ENCODE measurements at places on chromosomes 13 and 19.
A peak's percentile ranks its signal among the peaks of the same experiment; 100 is the strongest.

DNA sequence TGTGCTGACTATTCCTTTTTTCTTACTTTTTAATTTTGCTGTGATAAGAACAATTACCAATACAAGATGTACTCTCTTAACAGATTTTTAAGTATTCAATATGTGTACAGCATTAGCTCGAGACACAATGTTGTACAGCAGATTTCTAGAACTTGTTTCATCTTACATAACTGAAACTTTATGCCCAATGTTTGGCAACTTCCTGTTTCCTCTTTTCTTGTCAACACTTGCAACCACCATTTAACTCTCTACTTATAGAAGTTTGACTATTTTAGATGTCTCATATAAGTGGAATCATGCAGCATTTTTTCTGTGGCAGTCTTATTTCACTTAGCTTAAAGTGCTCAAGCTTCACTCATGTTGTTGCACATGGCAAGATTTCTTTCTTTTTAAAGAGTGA lies 1426.8 kb downstream of the SLITRK5 start:
- DNase-seq, result no peak

- no peak for DNase-seq
Measured at GRCh38 chr19:29439688-29440550, 85.9 kb upstream of the VSTM2B start.

DNA sequence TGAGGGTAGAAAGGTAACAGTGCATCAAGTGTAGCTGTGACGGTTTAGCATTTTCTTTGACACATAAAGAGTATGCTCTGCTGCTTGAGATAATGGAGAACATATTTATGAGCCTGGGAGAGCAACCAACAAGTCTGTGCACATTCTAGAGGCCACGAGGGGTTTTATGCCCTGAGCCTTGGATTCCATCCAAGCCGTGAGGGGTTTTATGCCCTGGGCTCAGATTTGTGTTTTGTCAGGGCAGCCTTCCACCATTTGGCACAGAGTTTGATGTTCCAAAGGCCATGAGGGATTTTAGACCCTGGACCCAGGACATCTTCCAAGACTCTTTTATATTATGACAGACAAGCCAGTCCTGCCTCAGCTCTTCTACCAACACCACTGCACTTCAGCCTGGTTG lies 106.4 kb downstream of the ZNF486 start:
- no peak for DNase-seq

DNA sequence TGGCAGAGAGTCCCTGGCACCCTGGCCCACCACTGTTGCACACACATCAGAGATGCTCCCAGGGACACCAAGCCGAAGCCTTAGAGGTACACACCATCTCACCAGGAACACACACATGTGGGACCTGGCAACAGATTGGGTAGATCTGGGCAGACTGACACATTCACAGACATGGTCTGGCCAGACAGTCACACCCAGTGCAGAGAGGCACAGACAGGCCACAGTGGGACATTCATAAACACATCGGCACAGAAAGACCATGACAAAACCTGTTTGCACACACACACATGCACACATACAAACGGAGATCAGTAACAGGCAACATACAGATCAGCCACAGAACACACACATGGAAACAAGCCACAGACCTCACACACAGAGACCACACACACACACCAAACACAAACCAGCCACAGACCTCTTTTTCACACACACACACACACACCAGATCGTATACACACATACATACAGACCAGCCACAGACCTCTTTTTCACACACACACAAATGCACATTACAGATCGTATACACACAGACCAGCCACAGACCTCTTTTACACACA lies 6.3 kb upstream of the JUNB start:
- DNase-seq, result no peak

DNA sequence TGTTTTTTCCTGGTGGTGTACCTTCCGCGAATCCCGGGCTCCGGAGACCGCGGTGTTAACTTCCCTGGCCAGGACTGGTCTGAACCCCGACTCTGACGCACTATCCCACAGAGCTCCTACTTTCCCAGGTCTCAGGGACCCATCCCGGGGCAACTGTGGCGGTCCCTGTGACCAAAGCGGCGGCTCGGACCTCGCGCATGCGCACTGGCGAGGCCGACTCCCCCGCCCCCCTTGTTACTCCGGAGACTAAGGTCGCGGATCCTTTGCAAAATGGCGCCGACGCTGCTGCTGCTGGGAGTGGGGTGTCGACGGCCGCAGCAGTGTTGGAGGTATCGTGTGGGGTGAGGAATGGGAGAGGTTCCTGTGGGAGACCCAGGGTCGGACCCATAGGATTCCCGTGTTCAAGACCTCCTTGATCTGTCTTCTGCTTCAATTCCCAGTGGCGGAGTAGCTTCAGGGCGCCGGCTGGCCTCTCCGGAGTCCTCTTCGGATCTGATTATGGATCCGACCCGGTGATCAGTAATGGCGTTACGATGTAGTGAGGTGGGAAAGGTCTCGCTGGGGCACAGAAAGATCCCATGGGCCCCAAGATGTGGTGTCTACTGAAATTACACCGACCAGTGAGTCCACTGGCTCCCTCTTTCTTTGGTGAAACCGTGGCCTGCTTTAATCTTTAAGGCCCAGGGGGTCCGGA lies 66.6 kb upstream of the ZNF527 start:
- no peak for DNase-seq

GRCh38 chr19:52366414-52366824 lies 3.3 kb upstream of the ZNF880 start:
- no peak for DNase-seq

- no peak for DNase-seq
Measured at GRCh38 chr19:50244695-50245094, 41.3 kb downstream of the MYH14 start.

- peak; percentile 67 for DNase-seq
Measured at GRCh38 chr19:54431255-54431838, 16.1 kb downstream of the TTYH1 start.

GRCh38 chr19:14146789-14147216 lies 10.4 kb upstream of the ASF1B start:
- DNase-seq, result no peak

DNA sequence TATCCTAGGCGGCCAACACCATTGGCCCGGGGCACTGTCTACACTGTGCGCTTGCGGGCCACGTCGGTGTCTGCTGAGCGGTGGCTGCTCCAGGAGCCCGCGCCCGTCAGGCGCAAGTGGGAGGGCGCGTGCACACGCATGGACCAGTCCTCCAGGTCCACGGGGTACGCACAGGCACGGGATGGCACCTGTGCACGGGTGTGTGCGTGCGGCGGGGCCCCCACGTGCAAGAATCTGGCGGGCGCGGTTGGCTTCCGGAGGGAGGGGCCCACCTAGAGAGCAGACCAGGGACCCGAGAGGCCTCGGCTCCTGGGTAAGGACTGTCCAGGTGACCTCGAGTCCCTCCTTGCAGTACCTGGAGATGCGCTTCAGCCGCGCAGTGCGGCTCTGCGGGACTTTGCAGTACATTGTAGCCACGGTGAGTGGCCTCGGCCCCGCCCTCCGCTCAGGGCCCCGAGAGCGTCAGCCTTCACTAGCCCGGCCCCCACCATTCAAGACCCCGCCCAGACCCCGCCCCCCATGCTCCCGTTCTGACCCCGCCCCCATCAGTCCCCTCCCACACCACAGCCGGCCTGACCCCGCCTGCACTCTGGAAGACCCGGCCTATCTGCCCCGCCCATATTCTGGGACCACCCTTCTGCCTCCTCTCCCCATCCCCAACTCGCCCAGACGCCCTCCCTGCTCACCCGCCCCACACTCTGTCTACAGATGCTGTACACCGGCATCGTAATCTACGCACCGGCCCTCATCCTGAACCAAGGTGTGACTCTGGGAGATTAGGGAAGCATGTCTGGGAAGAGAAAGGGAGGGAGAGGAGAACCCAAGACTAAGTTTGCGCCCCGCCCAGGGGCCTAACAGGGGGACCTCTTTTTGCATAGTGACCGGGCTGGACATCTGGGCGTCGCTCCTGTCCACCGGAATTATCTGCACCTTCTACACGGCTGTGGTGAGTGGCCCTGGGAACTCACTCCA lies 2.3 kb downstream of the SLC5A5 start:
- no peak for DNase-seq

DNA sequence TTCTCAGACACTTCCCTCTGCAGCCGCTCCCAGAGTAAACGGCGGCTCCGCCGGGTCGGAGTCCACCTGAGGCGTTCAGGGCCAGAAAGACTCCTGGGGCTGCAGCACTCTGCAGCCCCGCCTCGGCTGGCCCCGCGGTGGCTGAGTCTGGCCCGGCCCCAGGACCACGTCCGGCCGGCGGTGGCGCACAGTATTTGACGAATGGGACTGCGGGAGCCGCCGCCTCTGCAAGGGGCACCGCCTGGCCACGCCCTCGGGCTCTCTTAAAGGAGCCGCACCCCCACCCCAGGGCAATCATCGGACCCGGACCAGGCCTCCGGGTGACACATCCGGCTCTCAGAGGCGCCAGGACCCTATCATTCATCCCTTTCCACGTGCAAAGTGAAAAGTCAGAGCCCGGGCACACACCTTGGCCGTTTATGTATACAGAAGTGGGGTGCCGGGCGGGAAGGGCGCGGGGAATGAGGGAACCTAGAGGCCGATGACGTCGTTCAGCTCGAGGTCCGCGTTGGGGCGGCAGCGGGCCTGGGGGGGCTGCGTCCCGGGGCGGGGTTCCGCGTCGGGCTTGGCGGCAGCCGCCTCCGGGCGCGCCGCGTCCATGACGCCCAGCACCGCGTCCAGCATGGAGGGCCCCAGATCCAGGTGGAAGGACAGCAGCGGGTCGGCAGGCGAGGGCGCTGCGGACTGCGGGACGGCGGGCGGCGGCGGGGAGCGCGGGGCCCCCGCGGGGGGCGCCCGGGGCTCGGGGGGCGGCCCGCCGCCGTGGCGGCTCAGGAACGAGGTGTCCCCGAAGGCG lies 1.2 kb upstream of the LENG9 start:
- peak; percentile 77 for DNase-seq

GRCh38 chr13:28033894-28034655 lies 45.6 kb upstream of the URAD start:
- no peak for DNase-seq

DNA sequence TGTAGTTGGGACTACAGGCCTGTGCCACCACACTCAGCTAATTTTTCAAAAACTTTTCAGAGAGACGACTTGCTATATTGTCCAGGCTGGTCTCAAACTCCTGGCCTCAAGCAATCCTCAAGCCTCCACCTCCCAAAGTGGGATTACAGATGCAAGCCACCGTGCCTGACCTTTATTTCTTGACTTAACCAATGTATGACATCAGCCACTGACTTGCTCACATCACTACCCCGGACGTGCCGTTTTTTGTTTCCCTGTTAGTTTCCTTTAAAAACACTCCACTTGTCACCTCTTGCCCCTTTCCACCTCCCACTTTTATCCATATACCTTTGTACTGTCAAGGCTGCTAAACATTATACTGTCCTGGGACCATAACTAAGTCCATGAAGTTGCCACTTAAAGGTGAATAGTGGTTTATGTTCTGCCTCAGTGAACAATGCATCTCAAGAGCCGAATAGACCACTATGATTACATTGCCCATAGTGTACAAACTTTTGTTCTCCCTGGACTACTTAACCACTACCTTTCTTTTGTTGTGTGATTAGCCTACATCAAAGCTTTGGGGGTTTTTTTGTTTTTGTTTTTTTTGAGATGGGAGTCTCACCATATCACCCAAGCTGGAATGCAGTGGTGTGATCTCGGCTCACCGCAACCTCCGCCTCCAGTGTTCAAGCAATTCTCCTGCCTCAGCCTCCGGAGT lies 2.3 kb upstream of the EPHX3 start:
- DNase-seq, result no peak

- no peak for DNase-seq
Measured at GRCh38 chr13:36157480-36157879, 26.3 kb upstream of the DCLK1 start.

DNA sequence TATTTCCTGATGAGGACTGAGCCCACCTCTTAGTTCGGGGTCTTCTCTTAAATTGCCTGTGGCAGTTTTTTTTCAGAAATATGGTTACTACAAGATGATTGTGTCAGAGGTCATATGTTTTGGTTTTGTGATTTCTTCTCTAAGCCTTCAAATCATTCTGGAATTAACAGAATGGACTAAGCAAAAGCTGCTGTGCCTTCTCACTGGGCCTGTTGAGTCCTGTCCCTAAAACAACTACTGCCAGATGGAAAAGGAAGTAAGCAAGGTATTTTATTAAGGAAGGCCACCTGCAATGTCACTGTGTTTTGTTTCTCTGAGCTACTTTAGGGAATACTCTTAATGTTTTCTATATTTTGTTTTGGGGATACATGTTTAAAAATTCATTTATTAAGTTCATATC lies 470.8 kb downstream of the PCDH20 start:
- no peak for DNase-seq

- DNase-seq, result no peak
Measured at GRCh38 chr19:34838753-34839431, 65.9 kb upstream of the ZNF599 start.

DNA sequence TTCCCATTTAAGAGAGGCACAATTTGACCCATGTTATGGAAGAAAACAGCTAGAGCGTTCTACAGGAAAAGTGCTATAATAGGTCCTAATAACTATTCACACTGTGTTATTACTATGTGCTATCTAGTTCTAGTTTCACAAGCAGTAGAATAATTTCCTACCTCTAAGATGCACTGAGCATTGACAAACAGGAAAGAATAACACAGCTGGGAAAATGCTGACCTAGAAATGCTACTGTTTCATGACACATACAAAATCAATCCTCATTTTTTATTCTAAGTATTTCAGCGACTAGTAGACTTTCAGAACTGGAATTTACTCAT lies 259.5 kb downstream of the ITGBL1 start:
- DNase-seq, result no peak

DNA sequence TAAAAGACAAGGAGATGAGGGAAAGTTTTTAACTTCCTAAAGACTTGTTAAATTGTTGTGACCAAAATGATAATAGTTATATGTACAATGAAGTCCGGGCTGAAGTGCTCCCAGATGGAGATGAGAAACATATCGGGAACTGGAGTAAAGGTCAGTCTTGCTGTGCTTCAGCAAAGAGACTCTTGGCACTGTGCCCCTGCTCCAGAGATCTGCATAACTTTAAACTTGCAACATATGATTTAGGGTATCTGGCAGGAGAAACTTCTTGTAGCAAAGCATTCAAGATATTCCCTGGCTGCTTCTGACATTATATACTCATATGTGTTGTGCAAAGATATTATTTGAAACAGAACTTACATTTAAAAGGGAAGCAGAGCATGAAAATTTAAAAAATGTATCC lies 786.6 kb upstream of the SLITRK6 start:
- no peak for DNase-seq

- DNase-seq, result no peak
Measured at GRCh38 chr19:53878776-53879139, 3.2 kb upstream of the PRKCG start.

DNA sequence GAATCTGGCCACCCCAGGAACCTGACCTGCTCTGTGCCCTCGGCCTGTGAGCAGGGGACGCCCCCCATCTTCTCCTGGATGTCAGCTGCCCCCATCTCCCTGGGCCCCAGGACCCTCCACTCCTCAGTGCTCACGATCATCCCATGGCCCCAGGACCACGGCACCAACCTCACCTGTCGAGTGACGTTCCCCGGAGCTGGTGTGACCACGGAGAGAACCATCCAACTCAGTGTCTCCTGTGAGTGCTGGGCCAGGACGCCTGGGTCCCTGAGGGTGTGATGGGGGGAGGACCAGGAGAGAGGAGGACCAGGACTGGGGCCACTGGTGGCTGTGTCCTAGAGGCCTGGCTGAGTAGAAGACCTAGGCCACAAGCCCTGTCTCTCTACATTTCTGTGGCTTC lies 13.0 kb upstream of the CD33 start:
- DNase-seq, result no peak

- no peak for DNase-seq
Measured at GRCh38 chr19:46197314-46198070, 32.0 kb upstream of the IGFL1 start.

GRCh38 chr13:100300708-100301107 lies 211.8 kb downstream of the PCCA start:
- no peak for DNase-seq
